ENCODE measurements at places on chromosomes 1 and 21.

GRCh38 chr1:183879966-183880365 is 75.0 kb downstream of the RGL1 start:
- DNase-seq, result no peak

DNA sequence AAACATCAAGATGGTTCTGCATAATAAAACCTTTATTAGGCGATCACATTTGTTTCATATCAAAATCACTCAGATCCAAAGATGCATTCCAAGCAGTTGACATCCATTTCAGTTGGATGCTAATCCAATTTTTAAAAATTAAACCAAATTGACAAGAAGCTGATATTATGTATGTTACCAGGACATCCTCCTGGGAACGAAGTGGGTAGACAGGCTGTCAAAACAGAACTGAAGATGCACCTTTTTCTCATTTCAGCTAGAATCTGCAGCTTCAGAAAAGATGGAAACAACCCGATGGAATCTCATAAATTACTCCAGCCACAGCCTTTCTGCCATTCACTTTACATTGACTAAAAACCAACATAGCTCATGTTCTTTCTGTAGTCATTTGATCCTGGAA is 268.4 kb downstream of the PLPP3 start:
- no peak for DNase-seq

GRCh38 chr1:226743259-226743658 is 4.2 kb upstream of the ITPKB start:
- no peak for DNase-seq

- peak; percentile 54 for DNase-seq
These were observed 30.8 kb downstream of the MRPL37 start for GRCh38 chr1:54230507-54231339.

GRCh38 chr1:208601561-208601960 is 357.4 kb upstream of the PLXNA2 start:
- no peak for DNase-seq

GRCh38 chr1:81974222-81974841 is 173.6 kb downstream of the ADGRL2 start:
- no peak for DNase-seq

GRCh38 chr1:48652334-48652733 is 124.4 kb downstream of the BEND5 start:
- DNase-seq, result no peak

GRCh38 chr1:20739225-20739624 is 6.7 kb upstream of the SH2D5 start:
- no peak for DNase-seq

DNA sequence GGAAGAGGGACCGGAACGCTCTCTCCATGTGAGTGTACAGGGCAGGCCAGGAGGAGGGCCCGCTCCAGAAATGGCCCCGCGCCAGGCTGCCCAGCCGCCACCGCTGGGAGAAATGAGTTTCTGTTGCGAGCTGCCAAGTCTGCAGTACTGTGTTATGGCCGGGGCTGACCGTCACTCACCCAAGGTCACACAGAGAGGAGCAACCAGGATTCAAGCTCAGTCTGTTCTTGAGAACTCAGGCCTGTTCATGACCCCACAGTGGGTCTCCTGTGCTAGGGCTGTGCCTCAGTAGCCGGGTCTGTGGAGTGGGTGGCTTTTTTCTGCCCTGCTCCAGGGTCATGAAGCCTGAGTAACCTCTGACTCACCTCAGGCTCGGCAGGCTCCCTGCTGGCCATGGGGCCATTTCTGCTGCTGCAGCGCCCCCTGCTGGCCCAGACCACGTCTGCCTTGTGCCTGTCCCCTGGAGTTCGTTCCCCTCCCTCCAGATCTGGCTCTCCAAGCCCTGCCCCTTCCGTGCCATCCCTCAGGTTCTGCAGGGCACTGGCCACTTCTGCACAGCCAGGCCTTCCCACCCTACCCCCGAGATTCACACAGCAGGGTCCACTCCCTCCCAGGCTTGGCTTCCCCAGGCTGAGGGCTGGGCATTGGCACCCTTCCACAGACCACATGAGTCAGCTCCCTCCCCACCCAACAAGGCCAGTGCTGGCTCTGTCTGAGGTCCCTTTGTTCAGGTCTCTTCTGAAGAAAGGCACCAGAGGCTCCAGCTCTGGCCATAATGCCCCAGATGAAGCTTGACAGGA is 51.8 kb downstream of the EDN2 start:
- peak; percentile 78 for DNase-seq

DNA sequence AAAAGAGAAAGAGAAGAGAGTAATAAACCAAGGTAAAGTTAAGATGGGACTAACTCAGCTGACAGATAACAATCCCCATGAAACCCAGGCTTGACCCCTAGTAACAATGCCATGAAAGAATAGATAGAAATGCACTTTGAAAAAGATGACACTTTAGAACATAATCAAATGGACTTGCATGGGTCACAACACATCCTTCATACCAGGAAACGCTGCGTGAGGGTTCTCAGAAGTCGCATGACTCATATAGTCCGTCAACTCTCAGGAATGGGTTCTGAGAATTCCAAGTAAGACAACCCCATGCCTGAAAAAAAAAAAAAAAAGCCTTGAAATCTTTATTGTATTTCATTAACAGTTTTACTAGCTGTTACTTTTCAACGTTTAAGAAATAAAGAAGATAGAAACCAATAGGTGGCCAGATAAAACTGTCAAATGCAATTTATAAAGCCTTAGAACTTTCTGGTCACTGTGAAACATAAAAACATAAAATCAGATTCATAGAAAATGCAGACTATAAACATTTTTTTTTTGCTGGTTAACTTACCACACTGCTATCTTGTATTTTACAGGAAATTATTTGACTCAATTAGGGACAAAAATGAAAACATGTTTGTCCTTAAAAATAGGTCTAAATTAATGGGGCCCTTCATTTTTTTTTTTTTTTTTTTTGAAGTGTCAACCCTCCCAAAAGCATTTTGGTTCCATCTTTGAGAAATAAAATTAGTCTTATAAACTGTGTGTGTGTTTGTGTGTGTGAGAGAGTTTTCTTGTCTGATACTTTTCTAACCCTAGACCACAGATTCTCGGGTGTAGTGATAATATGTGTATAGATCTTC is 202.1 kb downstream of the NCAM2 start:
- DNase-seq, result no peak

GRCh38 chr1:62271134-62271533 is 48.1 kb downstream of the KANK4 start:
- DNase-seq, result no peak

DNA sequence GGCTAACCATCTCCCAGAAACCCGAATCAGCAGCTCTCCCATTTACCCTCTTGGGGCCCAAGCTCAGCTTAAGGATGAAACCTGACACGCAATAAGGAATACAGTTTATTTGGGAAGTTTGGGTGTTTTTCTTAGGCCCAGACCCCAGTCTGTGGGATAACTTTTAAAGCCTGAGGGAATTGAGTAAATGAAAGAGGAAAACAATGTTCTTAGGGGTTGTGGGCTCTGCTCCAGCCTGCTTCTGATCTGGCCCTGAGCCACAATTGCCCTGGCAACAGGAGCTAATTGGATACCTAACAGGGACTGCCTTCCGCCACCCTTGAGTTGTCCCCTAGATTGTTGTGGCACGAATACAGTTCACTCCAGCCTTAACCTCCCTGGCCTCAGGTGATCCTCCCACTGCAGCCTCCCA is 20.1 kb downstream of the DYRK3 start:
- DNase-seq, result no peak

Data from stimulated activated CD8-positive, alpha-beta memory T cell treated with anti-CD3 and anti-CD28 coated beads, Interleukin-2, amount 100 ng/mL, for 48 hours (primary cell).